ENCODE measurements at places on chromosomes 11 and 22. TPM values are rescaled to one million over a fixed set of nuclear protein-coding genes. Genes with fewer than 3 reads are reported as not detected.
A peak's percentile ranks its signal among the peaks of the same experiment; 100 is the strongest.

DNA sequence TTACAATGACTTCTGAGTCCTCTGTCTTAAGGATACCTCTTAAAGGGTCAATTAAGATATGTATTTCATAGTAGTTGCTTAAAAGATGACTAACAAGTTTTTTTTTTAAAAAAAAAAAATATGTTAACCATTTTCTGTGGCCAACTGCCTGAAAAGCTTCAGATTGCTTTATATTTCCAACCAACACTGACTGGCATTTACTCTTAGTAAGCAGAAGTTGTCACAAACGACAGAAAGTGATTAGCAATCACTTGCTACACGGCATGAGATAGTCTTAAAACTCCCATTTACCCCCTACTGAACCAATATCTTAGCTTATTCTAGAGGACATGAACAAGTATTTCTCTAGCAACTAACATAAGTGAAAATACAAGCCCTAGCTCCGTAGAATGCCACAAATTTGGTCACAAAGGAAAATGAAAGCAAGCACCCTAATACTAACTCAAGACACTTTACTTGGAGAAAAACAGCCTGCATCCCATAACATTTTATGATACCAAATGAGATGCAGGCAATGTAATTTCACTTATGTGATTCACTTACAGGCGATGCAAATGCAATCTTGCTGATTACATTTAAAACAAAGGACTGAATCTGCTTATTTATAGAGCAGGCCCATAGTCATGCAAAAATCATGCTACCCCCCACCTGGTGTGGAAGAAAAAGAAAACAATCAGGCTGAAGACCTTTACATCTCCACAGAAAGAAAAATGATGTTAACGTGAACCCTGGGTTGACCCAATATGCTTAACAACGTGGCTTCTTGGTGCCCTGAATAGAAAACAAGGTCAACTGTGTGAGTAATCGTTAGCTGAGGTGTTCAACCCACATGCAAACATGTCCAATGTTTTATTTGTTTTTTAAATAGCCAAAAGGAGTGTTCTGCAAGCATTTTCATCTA lies 25.7 kb downstream of the MPPED2 start:
- H3K27me3 ChIP-seq = no peaks in the 10 kb centered on the region
- H3K27ac ChIP-seq = no peak overlapping the region
- no peak overlapping the region for H3K4me3 ChIP-seq
- H3K36me3 ChIP-seq = no peaks in the 10 kb centered on the region
- no peak for DNase-seq

- DNase-seq = no peak
- no peaks in the 10 kb centered on the region for H3K27me3 ChIP-seq
- H3K4me1 ChIP-seq = no peaks in the 10 kb centered on the region
- H3K27ac ChIP-seq = no peak overlapping the region
- H3K36me3 ChIP-seq = no peaks in the 10 kb centered on the region
- no peak overlapping the region for H3K4me3 ChIP-seq
Observed at GRCh38 chr11:14075118-14076078, 112.9 kb downstream of the SPON1 start.

- H3K27ac ChIP-seq = no peak overlapping the region
- H3K27me3 ChIP-seq = no peaks in the 10 kb centered on the region
- peak; percentile 79 for DNase-seq
- H3K4me3 ChIP-seq = no peak overlapping the region
- H3K4me1 ChIP-seq = peaks cover 14% of the 10 kb centered on the region
Observed at GRCh38 chr11:3049430-3050243, 7.6 kb downstream of the CARS1 start.

Gene MMP12
- total RNA-seq = not detected

Gene OR51A7
- total RNA-seq = not detected

All from PC-9 (cell line).